ENCODE measurements at places on chromosomes 2 and 18.

DNA sequence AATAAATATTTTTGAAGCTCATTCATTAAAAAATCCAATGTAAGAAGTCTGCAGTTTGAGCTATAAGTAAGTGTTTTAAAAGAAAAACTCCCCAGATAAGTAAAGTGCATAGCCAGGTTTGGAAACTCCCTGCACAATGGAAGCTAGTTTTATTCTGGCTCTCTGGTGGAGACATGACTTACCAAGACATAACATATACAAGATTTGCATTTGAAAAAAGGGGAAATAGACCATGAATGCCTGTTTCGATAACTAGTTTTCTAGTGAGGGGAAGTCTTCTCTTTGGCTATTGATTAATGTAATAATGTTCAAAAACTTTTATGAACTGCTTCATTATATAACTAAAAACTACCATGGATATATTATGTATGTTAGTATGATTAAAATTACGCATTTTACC lies 435.2 kb downstream of the ARHGAP15 start:
- DNase-seq: no peak

DNA sequence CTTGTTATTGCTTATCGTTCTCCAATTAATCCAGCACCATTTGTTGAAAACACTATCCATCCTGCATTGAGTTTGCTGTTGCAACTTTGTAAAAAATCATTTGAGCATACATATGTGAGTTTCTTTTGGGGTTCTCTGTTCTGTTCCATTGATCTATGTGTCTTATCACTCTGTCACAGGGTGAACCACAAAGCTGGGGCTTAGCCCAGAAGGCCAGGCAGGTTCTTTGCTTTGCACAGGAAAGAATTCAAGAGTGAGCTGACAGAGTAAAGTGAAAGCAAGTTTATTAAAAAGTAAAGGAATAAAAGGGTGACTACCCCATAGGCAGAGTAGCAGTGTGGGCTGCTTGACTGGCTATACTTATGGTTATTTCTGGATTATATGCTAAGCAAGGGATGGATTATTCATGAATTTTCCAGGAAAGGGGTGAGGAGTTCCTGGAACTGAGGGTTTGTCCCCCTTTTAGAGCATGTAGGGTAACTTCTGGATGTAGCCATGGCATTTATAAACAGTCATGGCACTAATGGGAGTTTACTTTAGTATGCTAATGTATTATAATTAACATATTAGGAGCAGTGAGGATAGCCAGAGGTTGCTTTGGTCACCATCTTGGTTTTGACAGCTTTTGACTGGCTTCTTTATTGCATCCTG lies 46.8 kb downstream of the RNF138 start:
- no peak for DNase-seq

DNA sequence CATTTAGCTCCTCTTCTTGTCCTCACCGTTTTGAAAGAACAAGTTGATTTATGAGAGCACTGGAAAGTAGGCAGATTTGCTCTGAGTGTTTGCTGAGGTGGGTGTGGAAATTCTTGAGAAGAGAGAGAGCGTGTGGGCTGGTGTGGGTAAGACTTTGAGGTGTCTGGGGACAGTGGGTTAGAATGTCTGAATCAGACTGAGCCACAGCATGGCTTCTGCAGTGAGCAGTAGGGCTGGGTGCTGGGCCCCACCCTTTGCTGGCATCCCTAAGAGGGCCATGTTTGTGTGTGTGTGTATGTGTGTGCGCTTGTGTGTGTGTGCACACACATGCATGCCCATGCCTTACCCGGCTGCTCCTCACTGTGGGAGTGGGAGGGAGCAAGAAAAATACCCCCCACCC lies 63.7 kb downstream of the COPS8 start:
- DNase-seq: no peak

DNA sequence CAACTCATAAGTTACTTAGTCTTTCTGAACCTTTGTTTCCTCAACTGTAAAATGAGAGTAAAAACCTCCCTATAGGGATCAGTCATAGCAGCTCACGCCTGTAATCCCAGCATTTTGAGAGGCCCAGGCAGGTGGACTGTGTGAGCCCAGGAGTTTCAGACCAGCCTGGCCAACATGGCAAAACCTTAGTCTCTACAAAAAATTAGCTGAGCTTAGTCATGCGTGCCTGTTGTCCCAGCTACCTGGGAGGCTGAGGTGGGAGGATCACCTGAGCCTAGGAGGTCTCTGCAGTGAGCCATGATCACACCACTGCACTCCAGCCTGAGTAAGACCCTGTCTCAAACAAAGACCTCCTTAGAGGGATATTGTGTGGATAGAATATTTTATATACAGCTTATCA lies 2.3 kb downstream of the GPR155 start:
- no peak for DNase-seq

DNA sequence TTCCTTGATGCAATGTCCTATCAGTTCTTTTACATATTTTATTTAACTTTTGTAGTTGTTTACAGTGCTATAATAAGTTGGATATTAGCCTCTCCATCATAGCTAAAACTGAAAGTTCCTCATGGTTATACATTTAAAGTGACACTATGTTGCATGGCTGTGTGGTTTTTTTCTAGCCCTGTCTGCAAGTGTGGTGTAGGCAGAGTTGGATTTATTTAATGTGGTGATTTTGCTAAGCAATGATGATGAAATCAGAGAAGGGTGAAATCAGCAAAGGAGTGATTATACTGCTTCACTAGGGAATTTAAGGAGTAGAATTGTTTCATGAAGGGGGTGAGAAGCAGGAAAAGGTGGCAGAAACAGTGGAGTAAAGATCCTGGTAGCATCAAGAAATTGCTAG lies 18.3 kb upstream of the ENOSF1 start:
- no peak for DNase-seq

DNA sequence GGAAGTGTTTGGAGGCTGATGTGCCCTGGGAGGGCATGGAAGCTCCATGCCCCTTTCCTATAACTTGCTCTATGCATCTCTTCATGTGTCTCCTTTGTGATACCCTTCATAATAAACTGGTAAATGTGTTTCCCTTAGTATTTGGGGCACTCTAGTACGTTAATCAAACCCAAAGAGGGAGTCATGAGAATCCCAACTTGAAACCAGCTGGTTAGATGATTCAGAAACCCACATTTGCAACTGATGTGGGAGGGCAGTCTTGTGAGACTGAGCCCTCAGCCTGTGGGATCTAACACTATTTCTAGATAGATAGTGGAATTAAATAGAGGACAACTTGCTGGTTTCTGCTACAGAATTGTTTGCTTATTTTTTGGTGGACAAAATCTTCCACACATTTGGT lies 20.3 kb downstream of the ANKRD30B start:
- DNase-seq: no peak

GRCh38 chr2:75333646-75334045 lies 134.3 kb upstream of the TACR1 start:
- DNase-seq: no peak

- DNase-seq: no peak
These were observed 30.1 kb downstream of the EFR3B start for GRCh38 chr2:25071966-25072365.

DNA sequence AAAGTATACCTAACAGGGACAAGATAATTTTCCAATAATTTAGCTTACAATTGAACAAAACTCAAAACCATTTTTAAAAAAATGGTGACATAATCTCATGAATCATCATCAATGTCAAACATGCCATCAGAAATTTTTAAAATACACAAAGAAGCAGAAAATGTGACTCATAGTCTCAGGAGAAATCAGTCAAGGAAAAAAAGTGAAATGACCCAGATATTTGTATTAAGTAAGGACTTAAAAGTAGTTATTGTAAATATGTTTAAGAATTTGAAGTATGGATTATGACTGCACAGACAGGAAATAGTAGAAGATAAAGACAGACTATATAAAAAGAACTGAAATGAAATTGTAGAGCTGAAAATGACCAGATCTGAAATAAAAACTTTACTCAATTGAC lies 473.9 kb upstream of the SYT4 start:
- DNase-seq: no peak

DNA sequence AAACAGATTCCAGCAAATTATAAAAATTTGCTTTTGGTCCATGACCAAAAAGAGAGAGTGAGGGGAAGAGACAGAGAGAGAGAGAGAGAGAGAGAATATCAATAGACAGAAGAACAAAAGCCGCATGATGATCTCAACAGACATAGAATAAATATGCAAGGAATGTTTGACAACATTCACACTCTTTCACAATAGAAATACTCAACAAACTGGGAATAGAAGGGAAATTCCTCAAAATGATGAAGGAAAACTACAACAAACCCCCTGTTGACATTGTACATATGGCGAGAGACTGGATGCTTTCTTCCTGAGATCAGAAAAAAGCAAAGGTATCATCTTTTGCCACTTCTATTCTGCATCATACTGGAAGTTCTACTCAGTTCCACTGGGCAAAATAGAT lies 309.7 kb downstream of the RAD51AP2 start:
- no peak for DNase-seq

GRCh38 chr2:241953324-241953928 lies 83.9 kb downstream of the RTP5 start:
- DNase-seq: no peak

DNA sequence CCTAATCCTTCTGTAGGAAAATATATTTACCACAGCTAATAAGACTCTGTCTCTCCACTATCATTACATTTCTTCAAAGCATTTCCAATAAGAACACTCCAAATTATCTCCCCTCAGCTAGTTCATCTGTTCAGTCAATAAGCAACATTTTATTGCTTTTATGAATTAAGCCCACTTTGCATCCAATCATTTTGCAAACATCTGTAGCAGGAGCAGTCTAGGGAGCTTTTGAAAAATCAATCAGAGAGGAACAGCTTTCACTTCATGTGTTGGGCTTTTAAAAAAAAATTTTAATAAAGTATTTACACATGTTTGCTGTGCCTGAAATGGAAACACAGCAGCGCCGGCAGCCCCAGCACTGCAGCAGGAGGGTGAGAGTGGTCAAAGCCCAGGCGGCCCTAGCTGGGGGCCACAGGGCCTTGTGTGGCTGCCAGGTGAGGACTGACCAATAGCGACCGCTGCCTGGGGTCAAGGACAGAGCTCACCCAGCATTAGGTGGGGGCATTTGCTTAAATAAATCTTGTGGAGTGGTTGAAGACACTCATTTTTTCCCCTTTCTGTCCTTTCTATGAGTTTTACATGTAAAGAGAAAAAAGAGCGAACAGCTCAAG lies 250.7 kb downstream of the RNF144A start:
- no peak for DNase-seq

DNA sequence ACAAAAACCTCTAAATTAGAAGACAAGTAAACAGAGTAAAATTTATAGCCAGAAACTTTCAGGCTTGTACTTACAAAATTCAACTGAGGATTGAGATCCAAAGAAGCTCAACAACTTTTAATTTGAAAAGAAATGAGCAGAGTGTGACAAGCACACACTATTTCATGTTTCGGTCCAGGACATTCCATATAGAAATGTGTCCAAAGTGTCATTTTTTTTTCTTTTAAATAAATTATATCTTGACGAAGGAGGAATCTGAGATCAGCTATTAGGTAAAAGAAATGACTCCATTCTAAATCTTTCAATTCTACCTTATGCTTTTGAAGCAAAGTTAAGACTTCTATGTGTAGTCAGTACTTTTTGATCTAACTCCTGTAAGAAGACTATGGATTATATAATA lies 4.6 kb downstream of the FN1 start:
- DNase-seq: no peak

GRCh38 chr2:120572226-120572625 lies 163.4 kb upstream of the GLI2 start:
- DNase-seq: no peak

DNA sequence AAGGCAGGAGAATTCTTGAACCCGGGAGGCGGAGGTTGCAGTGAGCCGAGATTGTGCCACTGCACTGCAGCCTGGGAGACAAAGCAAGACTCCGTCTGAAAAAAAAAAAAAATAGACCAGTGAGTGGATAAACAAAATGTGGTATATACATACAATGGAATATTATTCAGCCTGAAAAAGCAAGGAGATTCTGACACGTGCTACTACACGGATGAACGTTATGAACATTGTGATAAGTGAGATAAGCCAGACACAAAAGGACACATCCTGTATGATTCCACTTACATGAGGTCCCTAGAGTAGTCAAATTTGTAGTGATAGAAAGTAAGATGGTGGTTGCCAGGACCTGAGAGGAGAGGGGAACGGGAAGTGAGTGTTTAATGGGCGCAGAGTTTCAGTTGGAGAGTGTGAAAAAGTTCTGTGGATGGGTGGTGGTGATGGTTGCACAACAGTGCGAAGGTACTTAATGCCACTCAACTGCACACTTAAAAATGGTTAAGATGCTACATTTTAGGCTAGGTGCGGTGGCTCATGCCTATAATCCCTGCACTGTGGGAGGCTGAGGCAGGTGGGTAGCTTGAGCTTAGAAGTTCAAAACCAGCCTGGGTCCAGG lies 38.3 kb downstream of the NIFK start:
- DNase-seq: no peak

GRCh38 chr18:79495591-79496071 lies 99.9 kb downstream of the NFATC1 start:
- DNase-seq: no peak

- DNase-seq: no peak
These were observed 5.7 kb downstream of the MCFD2 start for GRCh38 chr2:46909771-46910419.

DNA sequence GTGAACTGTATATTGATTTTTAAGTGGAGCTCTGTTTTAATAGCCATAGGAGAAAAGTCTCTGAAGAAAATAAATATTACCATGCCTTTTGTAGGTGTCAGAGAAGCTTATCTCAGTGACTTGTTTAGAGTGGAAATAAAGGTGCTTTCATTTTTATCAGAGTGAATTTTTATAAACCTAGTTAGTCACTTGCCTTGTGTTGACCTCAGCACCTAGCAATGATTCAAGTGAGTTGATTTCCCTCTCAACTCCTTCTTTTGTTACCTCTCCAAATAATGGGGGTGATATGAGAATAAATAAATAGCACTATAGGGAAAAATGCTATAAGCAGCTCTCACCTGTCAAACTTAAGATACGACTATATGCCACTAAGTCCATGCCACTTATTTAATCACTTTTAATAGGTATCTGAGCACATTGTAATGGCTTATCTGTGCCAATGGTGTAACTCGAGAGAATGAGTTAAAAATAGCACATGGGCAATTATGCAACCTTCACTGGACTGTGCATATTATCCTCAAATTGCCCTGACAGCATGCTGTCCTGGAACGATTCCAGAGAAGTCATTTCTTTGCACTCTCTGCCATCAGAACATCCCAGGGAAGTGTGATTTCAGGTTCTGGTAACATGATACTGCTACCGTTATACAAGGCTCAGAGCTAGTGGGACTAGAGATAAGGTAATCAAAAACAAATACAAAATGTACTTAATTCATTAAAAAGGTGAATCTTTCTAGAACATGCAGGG lies 290.8 kb downstream of the CCDC85A start:
- peak; percentile 89 for DNase-seq

DNA sequence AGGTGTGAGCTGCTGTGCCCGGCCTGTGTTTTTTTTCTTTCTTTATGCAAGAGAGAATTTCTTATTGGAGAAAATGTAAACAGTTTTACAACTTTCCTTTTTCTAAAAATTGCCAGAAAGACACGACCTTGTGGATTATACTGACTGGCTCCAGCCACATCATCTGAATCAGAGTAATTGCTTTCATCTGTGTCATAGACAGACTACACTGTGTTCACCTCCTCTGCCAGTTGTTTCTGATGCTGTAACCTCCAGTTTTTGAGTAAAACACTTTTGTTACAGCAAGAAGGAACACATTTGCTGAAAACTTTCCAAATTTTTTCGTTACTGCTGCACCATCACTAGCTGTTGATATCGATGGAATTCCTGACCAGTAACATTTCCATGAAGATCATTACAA lies 43.9 kb upstream of the PLEKHM3 start:
- no peak for DNase-seq
